ENCODE measurements at places on chromosomes 2 and 18. TPM values are rescaled to one million over a fixed set of nuclear protein-coding genes. Genes with fewer than 3 reads are reported as not detected.

GRCh38 chr2:41853427-41854191 is 194.2 kb upstream of the PKDCC start:
- no peak for DNase-seq

- DNase-seq: no peak
These were observed 418.8 kb upstream of the HS6ST1 start for GRCh38 chr2:128737546-128737826.

The STPG4 gene
- total RNA-seq: not detected

The FSIP2 gene
- total RNA-seq: 0.29 TPM

DNA sequence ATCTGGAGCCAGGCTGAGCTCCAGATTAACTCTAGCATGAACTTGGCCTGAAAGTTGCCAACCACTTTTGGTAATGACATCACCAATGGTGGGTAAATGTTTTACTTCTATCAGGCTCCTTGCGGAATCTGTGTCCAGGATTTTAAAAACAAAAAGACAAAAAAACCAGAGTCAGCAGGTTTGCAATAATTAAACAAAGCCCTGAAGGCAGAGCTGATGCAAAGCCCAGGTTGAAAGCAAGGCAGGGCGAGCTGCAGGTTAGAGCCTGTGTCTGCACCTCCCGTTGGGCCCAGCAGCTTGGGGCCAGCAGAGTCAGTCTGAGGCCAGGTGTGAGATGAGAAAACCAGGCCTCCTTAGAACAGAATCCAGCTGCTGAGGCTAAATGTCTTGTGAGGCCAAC is 29.1 kb upstream of the ALK start:
- DNase-seq: no peak

DNA sequence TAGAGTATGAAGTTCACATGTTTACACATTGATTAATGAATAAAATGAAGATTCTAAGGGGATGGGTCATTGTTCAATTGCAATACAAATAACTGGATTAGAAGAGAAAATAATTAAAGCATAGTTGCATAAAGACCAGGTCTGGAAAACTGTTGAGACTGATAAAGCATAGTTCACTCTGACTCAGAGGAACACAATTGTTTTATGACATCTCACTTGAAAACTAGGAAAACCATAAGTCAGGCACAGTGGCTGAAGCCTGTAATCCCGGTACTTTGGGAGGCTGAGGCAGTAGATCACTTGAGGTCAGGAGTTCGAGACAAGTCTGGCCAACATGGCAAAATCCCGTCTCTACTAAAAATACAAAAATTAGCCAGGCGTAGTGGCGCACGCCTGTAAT is 46.7 kb downstream of the PLA2R1 start:
- no peak for DNase-seq

- DNase-seq: no peak
These were observed 158.7 kb downstream of the MGAT5 start for GRCh38 chr2:134412639-134412999.

The CTAGE1 gene
- not detected for total RNA-seq

The SLC8A1 gene
- 18.5 TPM for total RNA-seq

DNA sequence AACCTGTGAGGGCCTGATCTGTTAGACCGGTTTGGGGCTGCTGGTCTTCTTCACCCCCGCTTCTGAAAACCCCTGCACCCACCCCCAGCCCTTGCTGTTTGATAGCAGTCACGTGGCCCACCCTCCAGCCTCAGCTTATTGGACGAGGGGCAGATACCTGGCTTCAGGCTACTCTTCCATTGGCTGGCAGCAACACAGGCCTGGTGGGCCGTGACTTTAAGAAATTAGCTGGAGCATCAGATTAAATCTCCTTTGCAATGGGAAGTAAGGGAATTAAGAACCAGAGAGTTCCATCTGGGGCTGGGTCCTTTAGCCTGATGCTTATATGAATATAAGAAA is 107.3 kb downstream of the KLHL29 start:
- no peak for DNase-seq

DNA sequence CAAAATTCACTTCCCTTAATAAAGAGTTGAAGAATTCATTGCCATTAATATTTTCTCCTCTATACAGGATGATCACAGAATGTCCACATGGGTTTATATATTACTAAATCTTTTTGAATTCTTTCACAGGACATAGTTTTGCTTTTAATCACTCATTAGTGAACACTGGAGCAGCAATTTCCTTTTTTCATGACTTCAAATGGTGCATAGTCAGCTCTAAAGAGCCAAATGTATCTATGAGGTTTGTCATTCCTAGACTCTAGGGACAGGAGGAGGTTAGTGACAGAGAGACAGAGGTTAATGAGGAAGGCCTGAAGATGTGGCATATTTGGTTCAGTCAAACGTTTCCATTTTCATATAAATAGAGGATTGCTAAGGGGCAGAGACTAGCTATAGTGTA is 111.8 kb downstream of the FSHR start:
- no peak for DNase-seq

GRCh38 chr2:178473931-178474330 is 4.5 kb downstream of the FKBP7 start:
- DNase-seq: no peak

DNA sequence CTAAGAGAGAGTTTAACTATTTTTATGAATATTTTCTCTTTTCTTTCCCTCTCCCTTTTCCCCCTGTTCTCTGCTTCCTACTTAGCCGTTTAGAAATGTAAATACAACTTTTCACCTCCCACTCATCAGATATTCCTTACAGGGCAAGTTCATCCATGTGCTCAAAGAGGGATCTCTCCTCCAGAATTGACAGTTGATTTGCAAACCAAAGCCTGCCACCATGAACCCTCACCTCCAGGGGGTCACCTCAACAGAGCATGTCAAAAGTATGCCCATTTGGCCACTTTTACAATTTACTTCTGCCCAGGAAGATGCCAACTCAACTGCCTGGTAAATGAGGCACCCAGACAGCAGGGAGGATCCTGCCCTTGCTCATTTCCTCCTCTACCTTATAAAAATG is 149.2 kb upstream of the GYPC start:
- no peak for DNase-seq

GRCh38 chr2:221914334-221914880 is 342.3 kb upstream of the EPHA4 start:
- no peak for DNase-seq

GRCh38 chr18:5998907-5999306 is 103.6 kb upstream of the TMEM200C start:
- no peak for DNase-seq

DNA sequence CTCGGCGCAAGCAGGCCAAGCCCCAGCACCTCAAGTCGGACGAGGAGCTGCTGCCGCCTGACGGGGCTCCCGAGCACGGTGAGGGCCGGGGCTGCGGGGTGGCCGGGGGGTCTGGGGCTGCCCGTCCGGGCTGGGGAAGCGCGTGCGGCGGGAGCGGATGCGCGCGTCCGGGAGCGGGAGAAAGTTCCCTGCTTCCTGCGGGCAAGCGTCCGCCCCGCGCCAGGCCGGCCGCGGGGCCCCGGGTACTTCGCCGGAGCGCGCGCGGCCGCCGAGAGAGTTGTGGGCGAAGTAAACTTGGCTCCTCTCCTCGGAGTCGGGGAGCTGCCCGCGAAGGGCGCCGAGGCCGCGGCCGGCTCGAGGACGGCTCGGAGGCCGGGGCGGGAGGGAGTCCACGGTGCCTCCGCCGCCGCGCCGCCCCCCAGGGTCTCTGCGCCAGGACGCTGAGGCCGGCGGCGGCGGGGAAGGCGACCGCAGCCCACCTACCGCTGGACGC is 707 bp downstream of the SALL3 start:
- no peak for DNase-seq

GRCh38 chr2:224638301-224638823 is 53.2 kb upstream of the CUL3 start:
- no peak for DNase-seq

- DNase-seq: no peak
These were observed 398.3 kb downstream of the ALK start for GRCh38 chr2:29522951-29523669.

- no peak for DNase-seq
These were observed 344.5 kb upstream of the LRATD1 start for GRCh38 chr2:14288016-14288415.

DNA sequence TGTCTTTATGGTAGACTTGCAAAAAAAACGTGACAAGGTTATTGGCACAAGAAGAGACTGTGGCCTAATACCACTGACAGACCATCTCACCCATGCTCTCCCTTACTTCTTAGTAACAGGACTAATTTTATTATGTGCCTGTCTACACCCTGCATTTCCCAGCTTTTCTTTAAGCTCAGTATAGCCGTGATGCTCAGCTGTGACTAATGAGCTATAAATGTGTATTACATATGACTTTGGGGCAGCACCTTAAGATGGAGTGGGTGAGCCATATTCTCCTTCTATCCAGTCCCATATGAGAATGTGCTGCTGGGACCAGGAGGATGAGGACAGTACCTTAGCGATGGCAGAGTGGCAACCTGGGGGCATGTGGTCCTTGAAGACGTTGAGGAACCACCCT is 293.5 kb downstream of the RNF144A start:
- no peak for DNase-seq

DNA sequence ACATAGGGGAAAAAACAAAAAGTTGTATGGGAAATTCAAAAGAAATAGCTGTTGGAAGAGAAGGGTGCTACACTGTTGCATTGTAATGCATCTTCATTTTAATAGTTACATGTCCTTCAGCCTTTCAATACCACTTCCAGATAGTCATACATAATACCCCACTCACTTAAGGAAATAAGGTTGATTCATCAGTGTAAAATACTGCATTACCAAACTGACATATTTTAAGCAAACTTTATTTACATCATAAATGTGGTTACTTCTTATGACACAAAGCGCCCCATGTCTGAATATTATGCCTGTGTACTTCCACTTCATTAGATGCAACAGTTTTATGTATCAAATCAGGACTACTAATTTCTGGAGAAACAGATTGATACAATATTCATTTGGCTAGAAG is 4.5 kb downstream of the RBMS1 start:
- DNase-seq: no peak

DNA sequence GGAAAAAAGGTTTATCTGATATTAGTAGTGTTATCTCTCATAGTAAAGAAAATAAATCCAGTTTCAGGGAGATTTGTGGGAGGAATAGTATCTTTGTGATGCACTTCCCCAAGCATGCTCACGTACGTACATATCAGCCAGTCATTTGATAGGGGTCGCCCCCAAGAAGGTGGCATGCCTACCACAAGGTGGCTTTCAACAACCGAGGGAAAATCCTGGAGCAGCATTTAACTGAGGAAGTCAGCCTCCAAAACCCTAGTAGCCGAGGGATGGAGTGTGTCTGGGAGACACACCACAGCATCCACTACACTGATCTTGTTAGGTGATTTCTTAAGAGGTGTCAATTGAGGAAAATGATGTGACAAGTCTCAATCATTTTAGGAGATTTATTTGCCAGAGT is 623.9 kb downstream of the NYAP2 start:
- DNase-seq: no peak

GRCh38 chr2:110677080-110677479 is 783 bp downstream of the BUB1 start:
- DNase-seq: no peak

DNA sequence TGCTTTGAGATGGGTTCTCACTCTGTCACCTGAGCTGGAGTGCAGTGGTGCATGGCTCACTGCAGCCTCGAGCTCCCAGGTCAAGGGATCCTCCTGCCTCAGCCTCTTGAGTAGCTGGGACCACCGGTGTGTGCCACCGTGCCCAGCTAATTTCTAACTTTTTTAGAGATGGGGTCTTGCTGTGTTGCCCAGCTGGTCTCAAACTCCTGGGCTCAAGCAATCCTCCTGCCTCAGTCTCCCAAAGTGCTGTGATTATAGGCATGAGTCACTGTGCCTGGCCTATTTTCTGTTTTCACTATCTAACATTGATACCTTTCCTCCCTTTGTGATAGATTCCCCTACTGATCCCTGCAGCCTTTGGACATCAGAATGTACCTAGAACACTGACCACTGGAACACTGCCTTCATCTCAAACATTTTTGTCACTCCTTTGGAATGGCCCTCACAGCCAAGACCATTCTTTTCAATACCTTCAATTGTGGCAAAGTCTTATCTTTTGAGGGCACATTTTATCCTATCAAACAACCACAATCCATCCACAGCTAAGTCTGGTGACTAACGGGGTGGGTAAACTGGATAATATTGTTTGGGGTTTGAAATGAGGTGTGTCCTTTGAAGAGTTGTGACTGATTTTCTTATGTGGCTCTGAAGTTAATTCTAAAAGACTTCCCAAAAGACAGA is 43.7 kb downstream of the EPAS1 start:
- no peak for DNase-seq

The C2orf69 gene
- 17.2 TPM for total RNA-seq

The EGR4 gene
- not detected for total RNA-seq

DNA sequence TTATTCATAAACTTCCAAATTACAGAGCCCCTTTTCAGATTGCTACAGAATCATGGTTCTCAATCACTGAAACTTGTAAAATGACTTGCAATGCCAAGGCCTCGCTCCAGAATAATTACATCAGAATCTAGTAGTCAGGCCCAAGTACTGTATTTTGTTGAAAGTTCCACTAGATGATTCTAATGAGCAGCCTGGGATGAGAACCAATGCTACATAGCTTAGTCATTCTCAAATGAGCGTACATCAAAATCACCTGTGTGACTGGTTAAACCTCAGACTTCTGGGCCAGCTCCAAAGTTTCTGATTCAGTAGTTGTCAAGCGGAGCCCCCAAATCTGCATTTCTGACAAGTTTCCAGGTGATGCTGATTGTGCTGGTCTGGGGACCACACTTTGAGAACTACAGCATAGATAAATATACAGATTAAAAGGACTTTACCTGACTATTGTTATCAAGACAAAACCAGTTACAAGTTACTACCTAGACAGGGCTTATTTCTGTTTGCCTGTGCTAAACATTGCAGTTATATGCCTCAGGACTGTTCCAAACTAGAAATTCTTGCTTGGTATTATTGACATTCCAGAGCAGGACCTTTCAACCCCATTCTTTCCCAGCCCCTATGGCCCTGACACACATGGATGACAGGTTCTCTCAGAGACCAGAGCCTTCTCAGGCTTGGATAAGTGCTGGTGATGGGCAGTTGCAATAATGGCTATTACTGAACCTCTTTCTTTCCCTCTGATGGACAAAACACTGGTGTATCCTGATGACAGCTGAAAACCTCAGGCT is 83.1 kb downstream of the UPP2 start:
- no peak for DNase-seq

- DNase-seq: no peak
These were observed 137.4 kb upstream of the RBMS1 start for GRCh38 chr2:160630801-160631590.

GRCh38 chr2:12334412-12334966 is 382.2 kb upstream of the TRIB2 start:
- no peak for DNase-seq

DNA sequence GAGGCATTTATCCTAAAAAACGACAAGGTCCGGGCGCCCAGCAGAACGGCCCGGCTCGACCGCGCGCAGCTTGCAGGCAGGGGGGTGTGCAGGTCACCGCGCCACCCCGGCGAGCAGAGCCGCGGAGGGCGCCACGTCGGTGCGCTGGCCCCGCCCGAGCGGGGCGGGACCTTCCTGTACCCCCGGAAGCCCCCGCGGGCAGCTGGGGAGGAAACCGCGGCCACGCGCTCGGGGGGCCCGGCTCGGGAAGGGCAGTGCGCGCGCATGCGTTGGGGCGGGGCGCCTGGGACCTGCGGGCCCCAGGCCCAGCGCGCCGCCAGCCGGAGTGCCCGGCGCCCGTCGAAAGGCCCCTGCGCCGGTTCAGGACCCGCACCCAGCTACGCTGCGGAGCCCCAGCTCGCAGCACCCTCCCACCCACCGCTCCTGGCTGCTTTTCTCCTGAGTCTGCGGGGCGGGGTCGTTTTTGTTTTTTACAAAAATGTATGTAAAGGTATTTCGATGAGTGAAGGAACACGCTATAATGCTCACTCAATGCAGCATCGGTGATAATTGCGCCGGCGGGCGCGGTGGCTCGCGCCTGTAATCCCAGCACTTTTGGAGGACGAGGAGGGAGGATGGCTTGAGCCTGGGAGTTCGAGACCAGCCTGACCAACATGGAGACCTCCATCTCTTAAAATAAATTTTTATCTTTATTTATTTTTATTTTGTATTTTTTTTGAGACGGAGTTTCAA is 47.7 kb upstream of the POMC start:
- DNase-seq: peak; percentile 92
